ENCODE measurements at places on chromosomes 6 and 20.

DNA sequence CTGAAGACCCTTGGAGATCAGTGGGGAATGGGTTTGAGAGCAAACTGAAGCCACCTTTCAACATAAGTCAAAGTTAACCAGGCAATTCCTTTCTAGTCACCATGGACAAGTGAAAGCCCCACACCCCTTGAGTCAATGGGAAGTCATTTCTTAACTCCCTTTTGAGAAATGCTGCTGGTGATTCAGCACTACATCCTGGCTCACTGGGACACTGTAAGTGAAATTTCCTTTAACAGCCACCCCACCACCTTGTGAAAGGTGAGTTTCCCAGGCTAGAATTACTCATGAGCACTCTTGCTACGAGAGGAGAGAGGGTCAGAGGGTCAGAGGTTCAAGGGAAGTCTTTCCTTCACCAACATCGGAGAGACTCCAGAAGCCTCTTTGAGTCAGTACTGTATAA, 93.3 kb upstream of the MARCKS start:
- peak; percentile 50 for DNase-seq

DNA sequence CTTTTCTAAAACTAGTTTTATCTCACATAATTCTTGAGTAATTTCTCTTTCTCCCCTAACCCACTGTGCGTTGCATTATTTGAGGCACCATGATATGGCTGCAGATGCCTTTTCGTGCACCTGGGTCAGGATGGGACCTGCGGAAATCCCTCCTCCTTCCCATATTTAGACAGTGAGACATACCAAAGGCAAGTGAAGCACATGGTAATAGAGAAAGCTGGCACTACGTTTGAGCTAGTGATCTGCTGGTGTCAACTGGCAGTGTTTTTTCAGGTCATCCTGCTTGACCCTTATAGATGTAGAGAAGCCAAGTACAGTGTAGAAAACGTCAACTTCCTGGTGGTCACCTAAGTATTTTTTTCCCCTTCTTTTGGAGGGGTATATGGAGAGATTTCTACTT, 71.7 kb downstream of the FOXO3 start:
- no peak for DNase-seq

GRCh38 chr6:80251321-80251720, 144.8 kb downstream of the BCKDHB start:
- DNase-seq: no peak

DNA sequence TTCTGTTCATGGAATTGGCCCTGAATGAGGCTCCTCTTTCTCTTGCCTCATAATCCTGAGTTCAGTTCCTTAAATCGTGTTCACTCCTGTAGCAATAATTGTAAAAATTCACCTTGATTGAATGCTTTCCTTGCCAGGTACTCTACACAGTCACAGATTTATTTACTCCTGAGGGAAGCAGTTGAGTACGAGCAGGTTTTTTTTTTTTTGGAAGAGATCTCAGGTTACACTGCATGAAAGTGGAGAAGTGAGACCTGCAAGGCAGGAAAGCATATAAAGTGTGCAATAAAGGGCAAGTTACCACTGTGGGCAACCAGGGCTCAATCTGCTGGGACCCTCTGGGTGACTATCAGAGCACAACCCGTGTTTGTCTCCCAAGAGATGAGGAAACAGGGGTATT, 93.0 kb upstream of the DOK5 start:
- no peak for DNase-seq

DNA sequence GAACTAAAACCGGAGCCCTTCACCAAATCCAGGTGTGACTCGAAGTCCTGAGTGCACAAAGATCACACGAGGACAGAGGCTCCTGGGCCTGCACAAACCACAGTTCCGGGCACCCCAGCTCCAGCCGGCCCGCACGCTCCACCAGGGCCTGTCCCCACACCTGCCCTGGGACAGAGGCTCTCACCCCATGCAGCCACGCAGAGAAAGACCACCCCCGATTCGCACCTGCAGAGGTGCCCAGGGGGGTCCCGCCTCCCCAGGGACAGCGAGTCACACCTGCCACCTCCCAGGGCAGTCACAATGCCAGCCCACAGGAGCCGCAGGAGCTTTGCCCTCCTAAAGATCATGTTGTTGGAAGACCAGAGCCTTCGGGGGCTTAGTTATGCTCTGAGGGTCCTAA, 25.4 kb upstream of the MRGBP start:
- DNase-seq: no peak

- DNase-seq: peak; percentile 41
Observed at GRCh38 chr6:16136621-16137450, 8.0 kb downstream of the MYLIP start.

GRCh38 chr6:99216959-99217358, 132.5 kb downstream of the FAXC start:
- no peak for DNase-seq

DNA sequence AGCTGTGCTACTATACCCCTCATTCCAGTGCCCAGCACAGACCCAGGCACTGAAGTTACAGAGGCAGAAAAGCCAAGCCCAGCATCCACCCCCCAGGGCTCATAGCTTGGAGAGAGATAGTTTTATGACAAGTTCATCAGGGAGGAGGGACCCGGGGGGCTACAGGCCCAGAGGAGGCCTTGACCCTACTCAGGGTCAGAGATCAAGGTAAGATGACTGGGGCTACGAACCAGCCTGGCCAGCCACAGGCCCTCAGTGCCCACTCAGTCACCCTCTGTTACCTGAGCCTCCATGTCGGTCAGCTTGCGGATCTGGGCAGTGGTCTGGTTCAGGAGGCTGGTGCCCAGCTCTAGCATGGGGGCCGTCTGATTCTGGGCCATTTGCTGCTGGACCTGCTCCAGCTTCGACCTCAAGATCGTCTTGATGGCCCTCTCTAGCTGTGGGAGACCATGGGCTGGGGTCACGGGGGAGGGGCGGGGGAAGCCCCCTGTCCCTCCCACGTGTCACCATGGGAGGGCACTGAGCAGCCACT, 26.1 kb downstream of the ANGPT4 start:
- no peak for DNase-seq

GRCh38 chr6:125529061-125529460, 220.4 kb upstream of the HEY2 start:
- DNase-seq: no peak

- DNase-seq: peak; percentile 42
Observed at GRCh38 chr20:20594171-20594530, 118.3 kb downstream of the RALGAPA2 start.

DNA sequence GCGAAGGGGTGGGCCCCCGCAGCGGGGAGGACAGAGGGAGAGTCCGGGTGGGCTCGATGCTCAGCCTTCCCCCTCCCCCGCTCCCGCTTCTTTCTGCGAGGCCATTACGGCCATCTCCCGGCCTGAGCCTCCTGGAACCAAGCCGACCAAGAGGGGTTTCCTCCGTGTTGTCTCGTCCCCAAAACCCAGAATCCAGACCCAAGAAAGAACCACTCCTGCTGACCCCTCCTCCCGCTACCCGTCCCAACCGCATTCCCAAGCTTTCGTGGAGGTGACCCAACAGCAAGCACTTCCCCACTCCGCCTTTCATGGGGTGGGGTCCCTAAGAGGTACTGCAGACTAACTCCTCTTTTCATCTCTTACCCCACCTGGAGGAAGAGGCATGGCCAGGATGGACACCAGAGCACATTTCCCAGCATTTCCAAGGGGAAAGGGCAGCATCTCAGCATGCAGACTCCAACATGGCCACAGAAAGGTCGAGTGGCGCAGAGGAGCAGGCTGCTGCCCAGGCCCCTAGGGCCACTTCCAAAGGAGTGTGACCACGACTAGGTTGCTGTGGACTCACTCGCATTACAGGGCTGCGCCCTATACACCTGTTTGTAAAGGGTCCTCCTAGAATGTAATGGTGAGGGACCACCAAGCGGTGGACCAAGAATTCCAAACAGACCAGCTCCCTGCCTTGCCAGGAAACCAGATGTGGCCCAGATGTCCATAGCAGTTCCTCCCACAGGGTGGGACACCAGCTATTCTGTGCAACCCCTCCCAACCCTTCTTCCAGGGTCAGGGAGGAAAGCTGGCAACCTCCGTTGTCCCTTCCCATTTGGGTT, 53.4 kb downstream of the MRPL14 start:
- DNase-seq: peak; percentile 40

DNA sequence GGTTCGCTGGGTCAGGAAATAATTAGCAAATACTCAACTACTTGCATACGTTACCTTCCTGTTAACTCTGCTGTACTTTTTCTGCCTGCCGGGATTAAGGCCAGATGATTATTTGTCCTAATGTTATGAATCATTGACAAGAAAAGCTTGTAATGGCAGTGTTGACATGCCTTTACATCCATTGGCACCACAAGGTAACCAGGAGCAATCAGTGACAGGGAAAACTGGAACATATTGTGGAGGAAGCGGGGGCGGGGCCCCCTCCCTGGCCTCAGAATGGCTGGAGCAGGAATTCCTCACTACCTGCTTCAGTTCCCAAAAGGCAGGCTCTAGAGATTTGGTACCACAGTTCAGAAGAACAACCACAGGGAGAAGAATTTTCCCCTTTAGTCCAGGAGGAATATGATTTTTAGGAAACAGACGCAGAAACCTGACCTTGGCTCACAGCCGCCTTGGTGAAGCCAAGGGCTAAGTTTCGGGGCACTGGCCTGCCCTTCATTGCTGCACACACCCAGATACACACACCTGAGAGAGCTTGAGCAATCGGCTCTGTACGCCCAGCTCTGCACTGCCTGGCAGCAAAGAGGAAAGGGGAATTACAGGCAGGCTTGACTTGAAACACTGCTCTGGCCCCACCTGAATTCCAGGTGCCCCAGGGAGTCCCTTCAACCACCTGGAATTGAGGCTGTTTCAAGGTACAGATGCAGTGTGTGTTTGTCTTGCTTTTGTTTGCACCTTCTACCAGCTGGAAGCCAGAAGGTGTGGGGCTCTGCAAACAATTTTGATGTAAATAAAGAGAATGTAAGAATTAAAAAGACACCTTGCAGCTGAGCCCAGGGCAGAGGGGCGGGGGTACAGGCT, 89.8 kb downstream of the MYB start:
- DNase-seq: no peak

DNA sequence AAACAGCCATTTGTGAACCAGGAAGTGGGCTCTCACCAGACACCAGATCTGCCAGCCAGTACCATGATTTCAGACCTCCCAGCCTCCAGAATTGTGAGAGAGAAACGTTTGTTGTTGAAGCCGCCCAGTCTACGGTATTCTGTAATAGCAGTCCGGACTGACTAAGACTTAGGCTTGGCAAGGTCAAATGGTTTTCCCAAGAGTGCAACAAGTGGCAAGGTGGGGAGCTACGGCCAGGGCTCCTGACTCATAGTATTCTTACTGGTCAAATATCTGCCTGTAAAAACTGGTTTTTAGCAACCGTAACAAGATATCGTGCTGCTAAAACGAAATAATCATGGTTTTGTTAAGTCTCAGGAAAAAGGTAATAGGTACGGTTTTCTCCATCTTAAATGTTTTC, 37.8 kb downstream of the MCUR1 start:
- no peak for DNase-seq

- DNase-seq: no peak
Observed at GRCh38 chr6:20269181-20269580, 56.9 kb upstream of the MBOAT1 start.

DNA sequence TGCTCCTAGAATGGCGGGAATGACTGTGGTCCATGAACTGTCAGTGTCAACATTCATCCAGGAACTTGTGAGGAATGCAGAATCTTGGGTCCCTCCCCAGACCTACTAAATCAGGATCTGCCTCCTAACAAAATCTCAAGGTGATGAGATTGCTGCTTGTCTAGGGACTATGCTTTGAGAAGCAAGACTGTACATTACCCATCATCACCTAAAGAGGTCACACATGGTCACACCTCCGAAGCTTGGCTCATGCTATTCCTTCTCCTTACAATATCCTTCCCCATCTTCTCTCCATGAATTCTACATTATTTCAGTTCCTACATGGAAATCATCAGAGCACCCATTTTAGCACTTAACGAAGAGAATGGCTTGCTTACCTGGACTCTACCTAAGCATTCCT, 102.3 kb upstream of the JARID2 start:
- DNase-seq: no peak

- no peak for DNase-seq
Observed at GRCh38 chr6:142760152-142760551, 184.8 kb downstream of the HIVEP2 start.

DNA sequence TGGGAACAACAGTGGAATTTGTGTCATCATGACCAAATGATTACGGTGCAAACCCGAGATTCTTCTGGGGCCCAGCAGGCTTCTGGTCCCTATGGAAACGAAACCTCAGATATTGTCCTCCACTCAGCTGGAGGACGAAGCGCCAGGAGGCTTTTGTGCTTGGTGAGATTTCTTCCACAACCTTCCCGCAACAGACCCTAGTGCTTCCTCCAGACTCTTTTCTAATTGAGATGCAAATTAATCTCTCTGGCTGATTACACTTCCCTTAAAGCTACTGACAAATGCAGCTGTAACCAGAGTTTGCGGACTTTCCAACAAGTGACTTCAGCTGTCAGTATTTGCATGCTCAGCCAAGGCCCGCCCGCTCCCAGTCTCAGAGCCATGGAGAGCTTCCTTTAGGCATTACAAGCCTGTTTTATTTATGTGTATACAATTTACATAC, 96.0 kb downstream of the INSM1 start:
- DNase-seq: no peak

DNA sequence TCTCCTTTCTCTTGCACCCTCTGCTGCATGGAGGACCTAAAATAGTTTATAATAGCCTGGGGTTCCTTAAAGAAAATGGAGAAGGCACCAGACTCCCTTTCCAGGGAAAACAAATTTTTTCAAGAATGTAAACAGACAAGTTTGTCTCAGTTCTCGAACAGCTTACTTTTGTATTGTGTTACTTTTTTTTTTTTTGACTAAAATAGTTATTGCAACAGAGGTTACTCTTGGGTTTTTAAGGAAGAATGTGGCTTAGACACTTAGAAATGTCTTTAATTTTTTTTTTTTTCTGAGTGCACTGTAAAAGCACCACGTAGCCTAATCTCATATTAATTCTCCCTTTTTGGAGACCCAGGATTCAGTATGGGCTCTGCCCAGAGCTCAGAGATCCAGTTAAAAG, 148.7 kb upstream of the CARMIL1 start:
- DNase-seq: no peak

GRCh38 chr6:68279793-68280557, 355.1 kb upstream of the ADGRB3 start:
- DNase-seq: no peak

DNA sequence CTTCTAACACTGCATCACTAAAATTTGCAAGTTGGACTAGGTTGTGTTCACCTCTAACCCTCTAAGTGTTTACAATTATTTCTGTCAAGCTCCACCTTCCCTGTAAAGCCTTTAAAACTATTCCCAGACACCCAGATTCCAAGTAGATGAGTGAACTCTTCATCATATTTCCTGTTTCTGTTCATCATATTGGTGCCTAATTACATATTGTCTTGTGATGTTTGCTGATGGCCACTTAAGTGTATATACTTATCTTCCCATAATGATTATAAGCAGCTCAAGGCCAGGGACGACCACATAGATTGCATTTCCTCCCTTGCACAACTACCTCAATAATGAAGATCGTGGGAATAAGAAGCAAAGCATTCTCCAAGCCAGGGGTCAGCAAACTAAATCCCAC, 16.8 kb downstream of the TNFRSF21 start:
- DNase-seq: no peak

- no peak for DNase-seq
Observed at GRCh38 chr20:37969949-37970855, 63.1 kb downstream of the TTI1 start.

Measured in NB4 (cell line).